ENCODE measurements at places on chromosomes 16 and 17.

- no peak for DNase-seq
Measured at GRCh38 chr16:68422396-68422960, 25.8 kb downstream of the SMPD3 start.

- DNase-seq: no peak
Measured at GRCh38 chr16:75254359-75254837, 3.0 kb upstream of the BCAR1 start.

GRCh38 chr17:8445536-8445935 is 9.9 kb downstream of the NDEL1 start:
- DNase-seq: no peak

DNA sequence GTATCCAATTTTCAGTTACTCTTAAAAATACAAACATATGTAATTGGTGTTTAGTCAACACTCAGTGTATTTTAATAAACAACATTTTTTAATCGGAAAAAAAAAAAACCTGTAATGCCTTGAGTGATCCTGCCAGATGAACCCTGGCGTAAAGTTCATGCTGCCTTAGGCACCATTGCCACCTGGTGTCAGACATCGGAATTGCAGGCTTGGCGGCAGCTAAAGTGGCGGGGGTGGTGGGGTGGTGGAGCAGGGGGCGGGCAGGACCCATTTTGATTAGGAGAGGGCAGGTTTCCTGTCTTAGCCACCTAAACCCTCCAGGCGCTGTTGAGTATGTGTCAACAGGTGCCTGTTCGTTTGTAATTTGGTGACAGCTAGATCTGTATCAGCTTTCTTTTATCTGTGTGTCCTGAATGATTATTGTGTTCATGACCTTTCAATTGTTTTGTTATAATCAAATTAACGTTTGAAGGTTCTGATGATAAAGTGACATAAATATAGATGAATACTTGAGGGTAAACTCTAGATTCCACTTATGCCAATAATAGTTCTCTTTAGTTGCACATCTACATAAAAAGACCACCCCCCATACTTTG is 588.7 kb downstream of the CDH13 start:
- peak; percentile 11 for DNase-seq

GRCh38 chr17:46986366-46986765 is 7.3 kb upstream of the RPRML start:
- DNase-seq: no peak

DNA sequence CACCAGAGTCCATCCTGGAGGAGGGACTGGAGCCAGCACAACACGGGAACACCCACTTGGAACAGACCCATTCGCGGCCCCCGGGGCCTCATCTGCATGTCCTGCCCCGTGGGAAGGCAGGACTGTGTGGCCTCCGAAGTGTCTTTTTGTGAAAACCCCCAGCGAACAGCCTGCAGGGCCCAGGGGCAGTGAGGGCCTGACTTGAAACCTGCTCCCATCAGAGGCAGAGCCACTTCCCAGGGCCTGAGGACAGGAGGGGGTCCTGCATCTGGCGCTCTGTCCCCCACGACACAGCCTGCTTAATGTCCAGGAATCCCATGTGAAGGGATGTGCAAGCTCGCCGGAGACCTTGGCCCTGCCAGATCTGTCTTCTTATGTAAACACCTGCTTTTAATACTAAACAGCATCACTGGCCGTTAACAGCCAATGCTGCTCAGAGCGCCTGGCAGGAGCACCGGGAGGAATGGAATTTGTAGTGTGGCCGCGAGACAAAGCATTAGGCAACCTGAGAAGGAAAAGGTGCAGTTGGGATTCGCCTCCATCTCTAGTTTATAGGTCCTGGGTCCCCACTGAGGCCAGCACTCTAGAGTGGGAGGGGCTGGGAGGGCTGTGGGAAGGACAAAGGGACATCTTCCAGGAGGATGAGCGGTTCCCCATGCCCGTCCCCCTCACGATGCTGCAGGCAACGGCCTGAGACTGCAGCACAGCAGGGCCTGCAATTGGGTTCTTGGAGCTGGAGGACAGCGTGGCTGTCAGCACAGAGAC is 9.6 kb upstream of the EVPL start:
- no peak for DNase-seq

DNA sequence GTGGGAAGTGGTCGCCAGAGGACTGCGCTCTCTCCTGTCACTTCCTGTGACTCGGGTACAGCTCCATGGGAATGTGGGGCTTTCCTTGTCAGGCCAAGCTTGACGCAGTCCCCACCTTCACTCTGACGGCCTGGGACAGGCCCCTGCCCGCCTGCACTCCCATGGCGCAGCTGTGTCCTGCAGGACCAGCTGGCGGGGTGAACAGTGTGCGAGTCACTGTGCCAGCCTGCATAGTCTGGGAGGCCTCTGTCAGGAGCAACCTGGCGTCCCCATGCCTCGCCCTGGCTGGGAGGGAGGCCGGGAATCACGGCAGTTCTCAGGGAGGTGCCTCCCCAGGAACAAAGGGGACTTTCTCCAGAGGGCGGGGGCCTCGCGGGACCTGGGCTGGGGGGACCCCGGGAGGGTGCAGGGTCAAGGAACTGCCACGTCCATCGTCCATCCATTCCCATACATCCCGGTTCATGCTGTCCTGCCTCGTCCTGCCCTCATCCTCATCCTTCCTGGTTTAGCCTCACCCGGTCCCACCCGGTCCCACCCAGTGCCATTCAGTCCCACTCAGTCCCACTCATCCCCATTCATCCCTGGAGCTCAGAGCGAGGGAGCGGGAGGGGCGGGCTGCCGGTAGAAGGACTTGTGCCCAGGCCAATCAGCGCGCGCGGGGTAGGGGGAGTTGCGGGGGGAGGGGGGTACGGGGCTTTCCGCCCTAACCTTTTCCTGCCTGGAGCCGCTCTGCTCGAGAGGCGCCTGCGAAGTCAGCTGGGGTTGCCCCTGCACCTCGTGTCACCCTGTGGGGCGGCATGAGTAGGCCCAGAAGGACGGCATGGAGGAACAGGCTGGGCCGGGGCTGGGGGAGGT is 13.4 kb downstream of the FLYWCH1 start:
- DNase-seq: no peak

DNA sequence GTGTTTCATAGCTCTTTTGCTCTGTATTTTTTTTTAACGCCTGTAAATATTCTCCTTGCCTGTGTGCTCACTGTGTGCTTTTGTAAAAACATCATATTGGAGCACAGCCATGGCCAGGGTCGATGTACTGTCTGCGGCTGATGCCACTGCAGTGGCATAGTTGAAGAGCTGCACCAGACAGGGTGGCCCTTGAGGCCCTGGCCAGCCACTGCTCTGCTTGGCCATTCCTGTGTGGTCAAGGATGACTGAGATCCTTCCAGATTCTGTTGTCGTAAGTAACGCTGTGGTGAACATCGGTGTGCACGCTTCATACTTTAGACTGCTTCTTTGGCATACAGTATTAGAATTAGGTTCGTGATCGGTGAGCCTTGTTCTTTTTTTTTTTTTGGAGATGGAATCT is 14.6 kb downstream of the CRAMP1 start:
- DNase-seq: no peak

GRCh38 chr17:37109731-37110710 is 161.3 kb downstream of the AATF start:
- DNase-seq: no peak

- DNase-seq: no peak
Measured at GRCh38 chr17:15981208-15981607, 18.3 kb downstream of the ZSWIM7 start.

DNA sequence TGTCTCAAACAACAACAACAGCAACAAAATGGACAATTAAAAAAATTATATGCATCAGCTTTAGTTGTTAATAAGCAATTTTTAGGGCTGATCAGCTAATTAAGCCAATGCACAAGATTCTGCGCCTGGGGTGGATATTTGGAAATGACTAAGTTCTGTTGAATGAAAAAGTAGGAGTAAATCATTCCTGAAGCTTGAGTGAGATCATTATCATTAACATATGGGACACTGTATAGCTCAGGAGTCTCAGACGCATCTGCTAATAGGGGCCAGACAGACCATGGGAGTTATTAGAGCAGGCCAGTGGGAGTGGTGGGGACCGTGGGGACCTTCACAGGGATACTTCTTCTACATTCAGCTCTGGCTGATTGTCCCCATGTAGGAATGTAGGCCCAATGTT is 22.8 kb downstream of the IRX5 start:
- DNase-seq: no peak

DNA sequence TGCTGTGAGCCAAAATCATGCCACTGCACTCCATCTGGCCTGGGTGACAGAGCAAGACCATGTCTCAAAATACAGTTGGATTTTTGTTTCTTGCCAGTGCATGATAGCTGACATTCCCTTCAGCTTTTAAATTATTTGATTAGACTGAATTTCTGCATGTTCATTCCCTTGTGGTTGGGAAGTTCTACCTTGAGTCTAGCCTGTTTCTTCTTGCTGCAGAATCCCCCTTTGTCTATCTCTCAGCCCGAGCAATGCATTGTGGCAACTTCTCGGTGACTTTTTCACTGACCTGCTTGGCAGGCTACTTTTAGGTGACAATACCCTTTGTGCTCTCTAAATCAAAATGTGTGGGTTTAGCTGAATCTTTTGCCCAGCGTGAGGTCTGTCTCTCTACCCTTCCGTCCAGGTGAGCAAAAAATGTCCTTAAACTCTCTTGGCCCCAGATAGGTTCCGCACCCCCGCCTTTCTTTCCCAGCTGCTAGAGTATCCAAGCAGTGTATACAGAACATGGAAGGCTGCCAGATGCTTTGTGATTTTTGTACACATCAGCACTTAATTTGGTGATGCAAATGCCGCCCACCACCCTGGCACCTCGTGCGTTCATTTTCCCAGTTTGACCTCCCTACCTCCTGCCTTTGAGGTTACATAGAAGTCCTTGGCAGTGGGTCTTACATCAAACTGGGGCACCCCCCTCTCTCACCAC is 130.2 kb downstream of the ABCC6 start:
- DNase-seq: no peak

GRCh38 chr16:1985466-1986150 is 1.6 kb downstream of the GFER start:
- no peak for DNase-seq

GRCh38 chr17:12789075-12789480 is 220 bp upstream of the ARHGAP44 start:
- DNase-seq: peak; percentile 13

DNA sequence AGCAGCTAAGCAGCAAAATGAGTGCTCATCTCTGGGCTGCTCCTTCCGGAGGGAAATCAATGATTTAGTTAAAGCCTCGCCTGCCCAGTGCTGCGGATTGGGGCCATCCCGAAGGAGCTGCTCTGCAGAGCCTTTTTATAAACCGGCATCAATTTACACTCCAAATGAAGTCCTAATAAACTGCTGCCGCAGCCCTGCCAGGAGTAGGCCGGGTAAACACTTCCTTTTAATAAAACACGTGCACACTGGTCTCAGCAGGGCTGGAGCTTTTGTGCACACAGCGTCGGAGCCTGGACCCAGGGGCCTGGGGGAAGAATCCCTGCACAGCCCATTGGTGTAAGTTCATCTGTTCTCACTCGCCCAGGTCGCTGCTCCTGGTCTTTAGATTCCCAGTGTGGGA is 79.6 kb upstream of the HS3ST2 start:
- no peak for DNase-seq

- DNase-seq: no peak
Measured at GRCh38 chr16:19173649-19174383, 5.8 kb downstream of the SYT17 start.

GRCh38 chr16:21566891-21567414 is 32.4 kb upstream of the METTL9 start:
- DNase-seq: no peak

DNA sequence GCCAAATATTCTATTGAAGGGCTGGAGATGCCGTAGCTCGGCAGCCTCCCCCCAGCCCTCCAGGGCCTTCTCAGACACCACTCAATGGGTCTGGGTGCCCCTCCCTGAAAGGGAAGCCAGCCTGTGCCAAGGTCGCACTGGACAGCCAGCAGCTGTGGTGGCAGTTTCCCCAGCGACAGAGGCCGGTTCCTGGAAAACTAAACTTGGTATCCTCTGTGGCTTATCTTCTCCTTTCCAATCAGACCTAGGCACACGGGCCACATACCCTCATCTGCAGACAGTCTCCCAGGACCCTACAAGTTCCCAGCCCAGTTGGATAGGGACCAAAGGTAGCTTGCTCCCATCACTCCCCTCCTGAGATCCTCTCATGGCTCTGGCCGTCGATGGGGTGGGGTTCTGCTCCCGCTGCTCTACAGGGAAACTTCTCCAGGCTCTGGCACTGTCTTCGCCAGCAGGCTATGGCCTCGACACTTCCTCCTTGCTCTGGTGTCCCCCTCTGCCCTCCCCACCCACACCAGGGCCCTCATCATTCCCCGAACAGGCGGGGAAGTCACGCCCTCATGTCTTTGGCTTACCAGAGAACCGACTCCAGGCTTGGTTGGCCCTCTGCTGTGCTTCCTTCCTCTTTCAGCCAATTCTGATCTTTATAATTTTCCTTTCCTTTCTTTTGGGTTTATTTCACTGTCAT is 18.3 kb upstream of the IL21R start:
- no peak for DNase-seq

GRCh38 chr16:69768666-69769065 is 6.5 kb downstream of the WWP2 start:
- DNase-seq: no peak

- DNase-seq: no peak
Measured at GRCh38 chr17:17900615-17901520, 64.1 kb upstream of the SREBF1 start.

GRCh38 chr17:64343833-64344637 is 46.6 kb downstream of the PECAM1 start:
- DNase-seq: no peak

DNA sequence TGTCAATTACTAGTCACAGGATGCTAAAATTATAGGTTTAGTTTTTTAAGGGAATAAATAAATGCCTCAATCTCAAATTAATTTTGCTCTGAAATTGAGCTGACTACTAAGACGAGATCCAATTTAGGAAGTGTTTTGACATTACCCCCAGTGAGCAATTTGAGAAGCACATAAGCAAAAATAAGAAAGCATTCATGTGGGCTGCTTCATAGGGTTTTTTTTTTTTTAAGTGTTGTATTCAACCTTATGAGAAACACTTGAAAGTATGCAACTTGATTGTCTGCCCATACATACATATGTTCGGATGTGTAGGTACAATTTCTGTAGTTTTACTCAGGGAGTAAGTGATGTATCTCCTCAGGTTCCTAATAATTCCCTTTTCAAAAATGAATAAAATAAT is 77.6 kb downstream of the PRKCA start:
- DNase-seq: no peak

- no peak for DNase-seq
Measured at GRCh38 chr16:74455619-74456289, 34.5 kb upstream of the CLEC18B start.

DNA sequence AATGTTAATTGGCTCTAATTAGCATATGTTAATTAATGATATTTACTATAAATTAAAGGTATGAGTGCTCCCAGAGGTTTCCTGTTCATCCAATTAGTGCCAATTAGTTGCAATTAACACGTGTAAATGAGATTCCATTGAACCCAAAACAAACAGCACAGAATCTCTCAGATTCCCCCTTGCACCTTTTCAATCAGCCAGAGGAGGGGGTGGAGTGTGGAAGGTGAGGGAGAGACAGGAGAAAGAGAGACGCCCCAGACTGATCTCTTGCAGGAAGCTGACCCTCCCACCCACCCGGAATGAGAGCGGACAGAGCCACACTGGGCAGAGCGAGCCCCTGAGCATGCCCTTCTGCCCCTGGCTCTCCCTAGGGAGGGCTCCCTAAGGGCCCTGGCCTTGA is 24.1 kb upstream of the LHX1 start:
- no peak for DNase-seq

Data from activated CD4-positive, alpha-beta T cell treated with anti-CD3 and anti-CD28 coated beads for 24 hours (primary cell).